ENCODE measurements at places on chromosomes 5 and 9.

DNA sequence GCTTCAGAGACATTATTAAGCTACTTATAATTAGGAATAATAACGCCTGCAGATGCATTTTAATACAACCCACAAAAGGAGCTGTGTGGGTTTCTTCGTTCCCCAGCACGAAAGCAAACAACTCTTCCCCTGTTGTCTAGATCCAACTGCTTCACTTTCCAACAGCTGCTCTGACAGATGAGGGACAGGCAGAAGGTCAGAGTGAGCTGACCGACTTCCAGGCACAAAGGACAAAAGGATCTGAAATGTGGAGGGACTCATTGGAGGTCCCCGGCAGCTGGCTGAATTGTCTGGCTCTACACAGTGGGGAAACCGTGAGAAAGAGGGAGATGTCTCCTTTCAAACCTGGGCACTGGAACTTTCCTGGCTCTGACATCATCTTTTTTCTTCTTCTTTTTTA, 79.1 kb upstream of the ALDH1B1 start:
- no peak for DNase-seq

GRCh38 chr5:1312993-1313833, 18.3 kb upstream of the TERT start:
- DNase-seq, result no peak

DNA sequence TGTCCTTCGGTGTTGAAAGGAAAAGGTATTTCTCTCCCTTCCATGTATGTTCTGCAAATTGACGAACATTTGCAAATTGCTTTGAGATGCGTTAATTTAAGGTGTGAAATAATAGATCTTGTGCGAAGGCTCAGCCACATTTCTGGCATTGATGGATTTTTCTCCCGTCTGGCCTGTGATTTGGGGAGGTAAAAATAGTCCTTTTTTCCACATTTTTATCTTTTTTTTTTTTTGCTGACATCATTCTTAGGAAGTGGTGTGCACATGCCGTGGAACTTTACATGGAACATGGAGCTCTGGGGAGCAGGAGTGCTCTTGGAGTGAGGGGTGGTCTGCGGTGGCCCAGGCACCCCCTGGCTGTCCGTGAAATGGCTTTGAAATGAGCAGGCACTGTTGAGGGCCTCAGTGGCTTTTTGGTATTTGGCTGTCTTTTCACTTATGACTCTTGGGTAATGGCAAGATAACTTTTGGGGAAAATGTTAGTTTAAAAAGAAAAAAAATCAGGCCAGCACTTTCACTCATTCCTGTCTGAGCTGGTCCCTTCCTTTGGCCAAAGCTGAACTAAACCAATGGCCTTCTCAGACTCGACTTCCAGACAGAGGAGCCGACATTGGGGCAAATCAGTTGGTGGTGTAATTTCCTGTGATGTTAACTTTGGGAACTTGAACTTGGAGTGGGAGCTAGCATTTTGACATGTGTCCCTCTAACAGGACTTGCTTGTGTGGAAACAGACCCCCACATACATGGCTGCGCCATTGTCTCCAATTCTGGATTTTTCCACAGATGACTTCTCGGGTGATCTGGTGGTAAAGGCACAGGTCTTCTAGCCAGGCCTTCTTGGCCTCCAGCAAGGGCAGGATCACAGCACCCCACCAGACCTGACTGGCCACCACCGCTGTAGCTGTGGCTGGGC, 4.2 kb downstream of the NEK6 start:
- DNase-seq, result no peak

- no peak for DNase-seq
Observed at GRCh38 chr5:6495433-6496206, 47.0 kb downstream of the UBE2QL1 start.

GRCh38 chr9:134678666-134679443, 37.3 kb downstream of the COL5A1 start:
- DNase-seq, result no peak

GRCh38 chr9:79617395-79617794, 45.6 kb downstream of the TLE4 start:
- DNase-seq, result no peak

DNA sequence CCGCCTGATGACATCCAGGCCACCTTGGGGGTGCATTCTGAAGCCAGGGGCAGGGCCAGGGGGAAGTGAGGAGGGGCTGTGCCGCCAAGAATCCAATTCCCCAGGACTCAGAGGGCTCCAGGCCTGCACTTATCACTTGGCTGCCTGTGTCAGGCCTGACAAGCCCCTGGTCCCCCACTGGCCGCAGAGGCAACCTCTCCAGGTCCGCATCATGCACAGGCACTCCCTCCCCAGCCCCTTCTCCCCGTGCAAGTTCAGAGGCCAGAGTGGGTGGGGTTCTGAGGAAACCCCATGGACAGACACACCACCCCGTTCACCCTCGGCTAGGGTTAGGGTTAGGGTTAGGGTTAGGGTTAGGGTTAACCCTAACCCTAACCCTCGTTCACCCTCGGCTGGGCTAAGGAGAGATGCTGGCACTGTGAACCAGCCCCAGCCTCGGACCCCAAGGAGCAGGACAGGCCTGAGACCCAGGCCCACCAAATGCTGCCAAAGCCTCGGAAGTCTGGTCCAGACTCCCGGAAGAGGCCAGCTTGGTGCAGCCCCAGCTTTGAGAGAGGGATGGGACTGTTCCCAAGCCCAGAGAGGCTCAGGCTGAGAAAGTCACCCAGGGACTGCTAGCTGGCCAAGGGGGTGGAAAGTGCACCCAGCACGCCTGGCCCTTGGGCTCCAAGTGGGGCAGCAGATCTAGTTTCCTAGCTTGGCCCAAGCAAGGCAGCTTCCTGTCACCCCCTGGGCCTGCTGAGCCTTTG, 4.9 kb downstream of the LCN2 start:
- no peak for DNase-seq

- no peak for DNase-seq
Observed at GRCh38 chr9:10248890-10249289, 363.9 kb downstream of the PTPRD start.

DNA sequence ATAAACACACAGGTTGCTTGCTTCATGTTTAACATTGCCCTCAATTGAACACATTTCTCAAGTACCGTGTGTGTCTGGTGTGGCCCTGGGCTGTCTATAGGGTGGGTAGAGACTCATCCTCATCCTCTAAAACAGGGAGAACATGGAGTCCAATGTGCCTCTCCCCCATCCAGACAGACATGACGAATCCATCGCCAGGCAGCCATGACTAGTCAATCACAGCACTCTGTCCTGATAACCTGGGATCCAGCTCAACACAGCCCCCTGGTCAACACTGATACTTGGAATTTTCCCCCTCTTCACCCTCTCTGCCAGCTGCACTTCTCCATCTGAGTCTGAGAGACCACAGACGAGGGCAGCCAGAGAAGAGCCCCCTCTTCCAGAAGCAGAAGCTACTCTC, 10.7 kb upstream of the NTNG2 start:
- DNase-seq, result no peak

GRCh38 chr5:175343308-175343707, 100.7 kb downstream of the DRD1 start:
- DNase-seq, result no peak

- peak; percentile 42 for DNase-seq
Observed at GRCh38 chr5:134784946-134785620, 26.5 kb downstream of the DDX46 start.

DNA sequence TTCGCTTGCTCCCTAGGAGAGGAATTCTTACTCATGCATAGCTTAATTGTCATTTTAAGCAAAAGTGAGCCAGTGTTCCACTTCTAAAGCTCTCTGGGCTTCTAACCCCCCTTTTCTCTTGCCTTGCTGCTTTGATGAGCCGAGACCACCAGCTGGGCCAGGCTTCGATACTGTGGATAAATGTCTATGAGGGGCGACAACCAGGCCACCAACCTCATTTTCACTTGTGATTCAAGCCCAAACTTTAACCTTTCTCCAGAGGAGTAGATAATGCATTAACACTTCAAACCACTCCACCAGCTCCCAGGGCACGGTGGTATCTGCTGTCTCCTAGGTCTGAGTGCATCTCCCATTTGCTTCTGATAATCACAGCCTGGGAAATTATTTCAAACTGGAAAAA, 205.6 kb downstream of the PSAT1 start:
- no peak for DNase-seq

DNA sequence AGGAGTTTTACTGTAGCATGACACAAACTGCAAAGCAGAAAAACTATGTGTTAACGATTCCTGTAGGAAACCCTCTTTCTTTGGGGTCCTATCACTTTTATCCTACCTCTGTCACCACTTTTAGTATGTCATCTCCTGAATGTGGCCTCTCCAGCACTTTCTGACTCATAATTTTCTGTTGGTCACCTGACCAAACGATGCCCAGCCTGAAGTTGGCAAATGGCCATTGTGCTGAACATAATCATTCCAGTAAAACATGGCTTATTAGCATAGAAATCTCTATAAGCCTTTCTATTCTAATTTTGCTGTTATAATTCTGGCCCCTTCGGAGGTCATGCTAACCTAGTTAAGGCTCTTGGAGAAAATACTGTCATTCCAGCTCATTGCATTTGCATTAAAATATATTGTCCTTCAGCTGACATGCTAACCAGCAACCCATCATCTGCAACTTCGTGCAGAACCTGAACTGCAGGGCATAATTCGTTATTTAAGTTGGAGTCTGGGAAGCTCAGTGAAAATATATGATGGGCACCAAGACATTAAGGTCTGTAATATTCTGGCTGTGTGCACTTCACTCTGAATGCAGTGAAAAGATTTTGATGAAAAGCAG, 140.3 kb downstream of the NMUR2 start:
- peak; percentile 11 for DNase-seq

GRCh38 chr5:82105457-82105856, 133.6 kb downstream of the ATG10 start:
- peak; percentile 42 for DNase-seq

GRCh38 chr9:37437010-37437409, 14.5 kb downstream of the GRHPR start:
- no peak for DNase-seq

- no peak for DNase-seq
Observed at GRCh38 chr5:130974021-130974683, 190.9 kb downstream of the HINT1 start.

DNA sequence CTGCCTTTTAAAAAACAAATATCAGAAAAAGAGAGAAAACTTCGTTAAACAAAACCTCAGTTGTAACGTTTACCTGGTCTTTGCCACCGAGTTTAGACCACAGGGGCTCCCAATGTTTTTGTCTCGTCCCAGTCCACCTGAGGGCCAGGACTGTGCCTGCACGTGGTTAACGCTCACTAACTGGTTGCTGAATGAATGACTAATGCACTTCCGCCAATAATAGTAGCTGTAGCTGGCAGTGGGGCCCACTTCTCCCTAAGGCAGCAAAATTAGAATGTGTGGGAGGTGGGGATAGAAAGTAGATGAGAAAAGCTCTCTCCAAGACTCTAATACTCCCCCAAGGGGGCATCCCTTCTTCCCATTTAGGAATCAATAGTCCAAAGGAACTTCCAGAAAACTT, 29.1 kb upstream of the MED27 start:
- no peak for DNase-seq

DNA sequence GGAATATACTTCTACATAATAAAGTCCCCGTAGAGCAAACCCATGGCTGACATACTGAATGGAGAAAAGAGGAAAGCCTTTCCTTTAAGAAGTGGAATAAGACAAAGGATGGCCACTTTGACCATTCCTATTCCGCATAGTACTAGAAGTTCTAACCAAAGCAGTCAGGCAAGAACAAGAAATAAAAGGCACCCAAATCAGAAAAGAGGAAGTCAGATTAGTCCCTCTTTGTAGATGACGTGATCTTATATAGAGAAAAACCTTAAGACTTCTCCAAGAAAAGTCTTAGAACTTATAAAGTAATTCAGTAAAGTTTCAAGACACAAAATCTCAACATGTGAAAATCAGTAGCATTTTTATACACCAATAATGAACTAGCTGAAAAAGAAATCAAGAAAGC, 133.9 kb downstream of the GIN1 start:
- no peak for DNase-seq

DNA sequence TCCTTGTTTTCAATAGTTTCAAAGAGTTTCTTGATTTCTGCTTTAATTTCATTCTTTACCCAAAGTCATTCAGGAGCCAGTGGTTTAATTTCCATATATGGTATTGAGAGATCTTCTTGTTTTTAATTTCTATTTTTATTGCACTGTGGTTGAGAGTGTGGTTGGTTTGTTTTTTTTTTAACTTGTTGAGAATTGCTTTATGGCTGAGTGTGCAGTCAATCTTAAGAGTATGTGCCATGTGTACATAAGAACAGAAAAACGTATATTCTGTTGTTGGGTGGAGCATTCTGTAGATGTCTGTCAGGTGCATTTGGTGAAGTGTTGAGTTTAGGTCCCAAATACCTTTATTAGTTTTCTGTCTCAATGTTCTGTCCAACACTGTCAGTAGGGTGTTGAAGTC, 26.7 kb upstream of the IPPK start:
- no peak for DNase-seq

GRCh38 chr5:115418788-115419187, 122.3 kb upstream of the CCDC112 start:
- DNase-seq, result no peak

DNA sequence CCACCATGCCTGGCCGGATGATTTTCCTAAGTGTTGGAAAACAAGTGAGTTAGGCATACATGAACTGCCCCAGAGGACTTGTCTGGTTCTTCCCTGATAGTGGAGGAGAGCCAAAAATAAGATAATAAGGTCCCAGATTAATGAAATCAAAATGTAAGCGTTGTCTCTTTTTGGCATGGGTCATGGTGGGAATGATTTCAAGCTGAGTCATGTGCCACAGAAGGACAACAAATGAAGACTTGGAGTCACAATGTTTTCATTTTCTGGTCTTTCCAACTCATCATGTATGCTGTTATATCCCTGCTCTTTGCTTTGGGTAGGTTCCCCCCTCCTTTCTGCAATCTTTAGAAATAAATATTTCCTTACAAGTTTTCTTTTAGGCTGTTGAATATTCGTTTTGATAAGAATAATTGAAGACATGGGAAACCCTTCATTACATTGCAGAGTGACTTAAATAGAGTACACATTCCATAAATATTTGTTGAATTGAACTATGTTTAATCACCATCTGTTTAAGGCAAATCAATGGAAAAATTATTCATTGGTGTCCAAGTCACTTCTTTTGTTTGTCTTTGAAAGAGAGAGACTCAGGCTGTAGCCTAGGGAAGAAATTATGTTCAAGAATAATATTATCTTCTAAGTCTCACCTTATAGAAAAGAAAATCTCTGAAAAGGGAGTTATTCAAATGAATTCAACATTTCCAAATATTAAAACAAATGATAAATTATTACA, 196.3 kb downstream of the CSNK1G3 start:
- DNase-seq, result peak; percentile 79
